Omental fat pad (tissue), 4 donors: ENCODE measurements at places on chromosomes 4 and X. TPM values are rescaled to one million over a fixed set of nuclear protein-coding genes. Genes with fewer than 3 reads are reported as not detected.

GRCh38 chrX:19152762-19153161 lies 30.5 kb upstream of the ADGRG2 start:
- no peak for DNase-seq

DNA sequence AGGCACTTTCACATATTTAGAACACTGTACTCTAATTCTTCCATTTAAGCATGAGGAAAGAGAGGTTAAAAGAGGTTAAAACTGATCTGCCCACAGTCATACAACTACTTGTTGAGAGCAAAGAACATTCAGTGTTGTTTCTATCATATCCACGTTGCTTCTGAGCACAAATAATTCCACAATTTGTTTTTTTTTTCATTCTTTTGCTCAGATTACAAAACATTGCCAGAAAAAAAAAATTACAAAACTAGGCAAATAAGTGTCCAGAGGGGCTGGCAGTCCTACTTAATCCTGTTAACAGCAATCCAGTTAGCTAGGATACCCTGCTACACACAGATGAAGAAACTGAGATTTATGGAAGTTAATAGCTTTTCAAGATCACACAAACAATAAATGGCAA lies 6.3 kb upstream of the USP53 start:
- DNase-seq, result no peak

Gene TLR10
- 0.12 TPM for total RNA-seq

Gene ARHGEF6
- total RNA-seq, result 54.4 TPM

DNA sequence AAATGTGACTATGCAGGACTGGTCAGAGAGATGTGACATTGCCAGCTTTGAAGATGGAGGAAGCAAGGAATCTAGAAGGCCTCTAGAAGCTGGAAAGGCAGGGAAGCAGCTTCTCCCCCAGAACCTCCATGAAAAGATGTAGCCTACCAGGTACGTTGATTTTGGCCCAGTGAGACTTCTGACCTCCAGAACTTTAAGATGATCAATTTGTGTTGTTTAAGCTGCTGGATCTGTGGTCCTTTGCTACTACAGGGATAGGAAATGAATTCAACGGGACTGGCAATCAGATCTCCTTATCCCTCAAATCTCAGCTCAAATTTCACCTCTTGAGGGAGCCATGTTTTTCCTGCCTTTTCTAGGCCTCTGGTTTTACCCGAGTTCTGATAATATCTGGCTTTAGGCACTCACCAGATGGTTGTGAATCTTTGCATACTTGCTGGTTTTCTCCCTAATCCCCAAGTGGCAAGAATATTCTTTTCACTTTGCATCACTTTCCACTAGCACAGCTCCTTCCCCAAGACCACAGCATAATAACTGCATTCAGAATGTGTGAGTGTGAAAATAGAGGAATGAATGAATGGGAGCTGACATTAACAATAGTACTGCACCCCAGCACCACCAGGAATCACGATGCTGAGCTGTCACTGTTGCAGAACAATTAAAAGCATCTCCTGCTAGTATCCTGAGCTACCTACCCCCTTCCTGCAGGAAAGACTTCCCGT lies 25.5 kb upstream of the TMSB4X start:
- DNase-seq, result no peak

DNA sequence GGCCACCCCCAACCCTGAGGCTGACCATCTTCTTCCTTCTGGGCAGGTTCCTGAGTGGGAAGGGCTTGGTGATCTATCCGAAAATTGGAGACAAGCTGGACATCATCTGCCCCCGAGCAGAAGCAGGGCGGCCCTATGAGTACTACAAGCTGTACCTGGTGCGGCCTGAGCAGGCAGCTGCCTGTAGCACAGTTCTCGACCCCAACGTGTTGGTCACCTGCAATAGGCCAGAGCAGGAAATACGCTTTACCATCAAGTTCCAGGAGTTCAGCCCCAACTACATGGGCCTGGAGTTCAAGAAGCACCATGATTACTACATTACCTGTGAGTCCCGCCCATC lies 9.7 kb downstream of the EFNB1 start:
- no peak for DNase-seq
